ENCODE measurements at places on chromosomes 3 and 15.
A peak's percentile ranks its signal among the peaks of the same experiment; 100 is the strongest.

- DNase-seq = no peak
- H3K36me3 ChIP-seq = peaks cover 50% of the 10 kb centered on the region
- peak overlapping the region; percentile 79 for H3K4me3 ChIP-seq
- no peaks in the 10 kb centered on the region for H3K27me3 ChIP-seq
- peaks cover 10% of the 10 kb centered on the region for H3K4me1 ChIP-seq
Observed at GRCh38 chr3:16264174-16264707, 502 bp downstream of the DPH3 start.

- no peak for DNase-seq
- H3K27me3 ChIP-seq = no peaks in the 10 kb centered on the region
- H3K27ac ChIP-seq = no peak overlapping the region
- H3K4me1 ChIP-seq = peaks cover 9% of the 10 kb centered on the region
Observed at GRCh38 chr3:119553823-119554415, 5.5 kb downstream of the CD80 start.

GRCh38 chr15:30990446-30991254, 778 bp downstream of the MTMR10 start:
- H3K36me3 ChIP-seq = peaks cover 6% of the 10 kb centered on the region
- H3K4me3 ChIP-seq = peak overlapping the region; percentile 84
- no peak for DNase-seq
- no peaks in the 10 kb centered on the region for H3K27me3 ChIP-seq

DNA sequence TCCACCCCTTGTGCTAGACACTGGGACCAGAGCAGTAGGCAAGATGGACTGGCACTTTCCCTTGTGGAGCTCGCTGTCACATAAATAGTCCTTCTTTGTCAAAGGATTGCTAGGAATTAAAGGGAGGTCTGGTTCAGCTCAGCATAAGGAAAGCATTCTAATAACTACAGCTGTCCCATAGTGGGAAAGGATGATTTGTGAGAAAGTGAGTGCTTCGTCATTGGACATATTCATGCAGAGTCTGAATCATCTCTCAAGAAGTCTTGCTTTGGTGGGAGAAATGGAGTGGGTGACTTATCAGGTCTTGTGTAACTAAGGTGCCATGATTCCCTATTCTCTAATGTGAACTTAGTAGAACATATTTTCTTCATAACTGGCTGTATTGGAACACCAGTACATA, 14.7 kb downstream of the PPARG start:
- no peak for DNase-seq
- no peak overlapping the region for H3K27ac ChIP-seq
- H3K36me3 ChIP-seq = no peaks in the 10 kb centered on the region
- no peak overlapping the region for H3K4me3 ChIP-seq
- peaks cover 18% of the 10 kb centered on the region for H3K27me3 ChIP-seq

DNA sequence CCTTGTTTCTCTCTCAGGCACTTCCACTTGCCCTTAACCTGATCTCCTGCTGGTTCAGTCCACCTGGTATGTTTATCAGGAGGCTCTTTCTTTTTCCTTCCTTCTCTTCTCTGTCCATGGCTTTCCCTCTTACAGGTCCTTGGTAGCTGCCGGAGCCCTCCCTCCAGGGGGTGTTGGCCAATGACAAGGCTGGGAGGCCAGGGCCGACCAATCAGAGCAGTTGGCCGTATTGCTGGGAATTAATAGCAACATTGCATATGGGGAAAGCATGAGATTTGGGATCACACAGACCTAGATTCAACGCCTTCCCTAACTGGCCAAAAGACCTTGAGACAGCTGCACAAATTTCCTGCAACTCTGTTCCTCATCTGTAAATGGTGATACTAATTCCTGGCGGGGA, 62.4 kb downstream of the CEMIP start:
- no peaks in the 10 kb centered on the region for H3K36me3 ChIP-seq
- no peaks in the 10 kb centered on the region for H3K4me1 ChIP-seq
- H3K27me3 ChIP-seq = peaks cover 53% of the 10 kb centered on the region
- peak; percentile 71 for DNase-seq

- H3K4me3 ChIP-seq = no peak overlapping the region
- H3K36me3 ChIP-seq = no peaks in the 10 kb centered on the region
- peaks cover 77% of the 10 kb centered on the region for H3K4me1 ChIP-seq
- no peak for DNase-seq
Observed at GRCh38 chr3:13016083-13016720, 57.0 kb downstream of the IQSEC1 start.

DNA sequence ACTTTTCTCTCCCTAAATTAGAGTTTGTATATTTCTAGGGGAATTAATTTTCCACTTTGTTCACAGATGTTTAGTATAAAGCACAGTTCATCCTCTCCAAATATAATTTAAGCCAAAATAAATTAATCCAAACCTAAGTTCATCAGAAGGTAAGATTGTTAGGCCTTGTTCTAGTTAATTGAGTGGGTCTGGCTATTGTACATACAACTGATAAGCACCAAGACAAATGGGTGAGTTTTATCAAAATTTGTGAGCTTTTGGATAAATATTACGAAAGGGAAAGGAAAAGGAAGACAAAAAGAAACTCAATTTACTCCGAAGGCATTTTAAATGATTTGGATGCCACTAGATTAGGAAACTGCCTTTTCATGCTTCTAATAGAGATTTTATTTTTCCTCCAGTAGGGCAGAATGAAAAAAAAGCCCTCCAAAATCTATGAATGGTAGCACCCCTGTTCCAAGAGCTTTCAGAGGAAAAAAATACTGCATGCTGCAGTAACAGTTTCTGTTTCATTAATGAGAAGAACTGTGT, 304.0 kb downstream of the ZNF385D start:
- no peak overlapping the region for H3K27ac ChIP-seq
- no peaks in the 10 kb centered on the region for H3K36me3 ChIP-seq
- H3K4me1 ChIP-seq = no peaks in the 10 kb centered on the region
- no peak overlapping the region for H3K4me3 ChIP-seq
- no peaks in the 10 kb centered on the region for H3K27me3 ChIP-seq
- DNase-seq = no peak

- no peak overlapping the region for H3K4me3 ChIP-seq
- H3K27ac ChIP-seq = no peak overlapping the region
- no peaks in the 10 kb centered on the region for H3K36me3 ChIP-seq
- H3K27me3 ChIP-seq = peaks cover 3% of the 10 kb centered on the region
- no peak for DNase-seq
Observed at GRCh38 chr3:112333381-112334317, 693 bp downstream of the CD200 start.

DNA sequence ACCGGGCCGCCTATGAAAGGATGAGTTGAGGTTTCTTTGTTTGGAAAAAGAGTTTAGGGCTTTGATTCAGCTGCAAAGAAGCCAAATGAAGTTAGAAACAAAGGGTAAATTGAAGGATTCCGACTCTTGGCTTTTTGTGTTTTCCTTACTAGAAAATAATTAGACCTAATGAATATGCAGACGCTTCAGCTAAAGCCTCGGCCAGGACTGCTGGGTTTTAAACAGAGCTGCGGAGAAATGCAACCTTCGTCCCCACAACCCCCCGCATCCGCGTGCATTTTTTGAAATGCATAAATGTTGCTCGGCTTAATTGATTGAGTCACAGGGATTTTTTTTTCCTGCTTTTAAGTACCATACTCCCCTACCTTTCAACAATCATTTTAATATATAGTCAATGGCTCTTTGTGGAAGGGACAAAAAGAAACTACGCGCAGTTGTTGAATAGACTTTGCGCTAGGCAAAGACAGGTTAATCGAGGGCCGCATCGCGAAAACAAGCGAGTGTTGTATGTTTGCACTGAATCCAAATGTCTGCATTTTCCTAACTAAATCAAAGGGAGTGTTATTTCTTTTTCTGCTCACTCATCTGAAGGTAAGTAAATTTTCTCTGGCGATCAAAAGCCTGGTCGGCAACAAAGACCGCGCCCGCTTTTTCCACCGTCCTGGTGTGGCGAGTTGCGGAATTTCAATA, 1.3 kb upstream of the ZIC4 start:
- no peak overlapping the region for H3K27ac ChIP-seq
- no peaks in the 10 kb centered on the region for H3K36me3 ChIP-seq
- DNase-seq = no peak
- peaks cover 3% of the 10 kb centered on the region for H3K27me3 ChIP-seq
- no peak overlapping the region for H3K4me3 ChIP-seq
- no peaks in the 10 kb centered on the region for H3K4me1 ChIP-seq

DNA sequence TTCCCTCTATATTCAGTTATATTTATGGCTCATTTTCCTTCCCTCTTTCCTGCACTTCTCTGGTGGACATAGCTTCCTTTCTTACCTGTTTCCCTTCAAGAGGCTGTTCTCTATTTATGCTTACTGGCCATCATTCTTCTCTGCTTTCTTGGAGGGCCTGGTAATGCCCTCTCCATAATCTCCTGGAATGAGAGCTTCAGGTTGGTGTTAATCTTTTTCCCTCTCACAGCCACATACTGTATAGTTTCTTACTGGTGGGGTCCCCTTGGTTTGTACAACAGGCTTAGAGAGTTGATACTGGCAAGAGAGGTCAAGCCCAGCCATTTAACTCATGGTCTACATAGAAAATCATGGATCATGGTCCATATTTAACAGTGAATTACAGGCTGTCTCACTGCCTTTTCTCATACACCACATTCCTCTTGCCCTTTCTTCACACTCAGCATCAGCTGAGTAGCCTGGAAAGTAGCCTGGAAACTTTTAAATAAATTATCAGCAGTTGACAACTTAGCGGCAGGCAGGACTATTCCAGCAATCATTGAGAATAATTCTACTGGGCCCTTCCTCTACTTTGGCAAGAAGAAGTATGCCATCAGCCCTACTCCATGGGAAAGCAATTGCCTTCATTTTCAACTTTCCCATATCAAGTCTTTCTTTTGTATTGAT, 38.0 kb upstream of the DPH6 start:
- H3K27ac ChIP-seq = no peak overlapping the region
- DNase-seq = no peak
- H3K36me3 ChIP-seq = no peaks in the 10 kb centered on the region
- H3K4me3 ChIP-seq = no peak overlapping the region

DNA sequence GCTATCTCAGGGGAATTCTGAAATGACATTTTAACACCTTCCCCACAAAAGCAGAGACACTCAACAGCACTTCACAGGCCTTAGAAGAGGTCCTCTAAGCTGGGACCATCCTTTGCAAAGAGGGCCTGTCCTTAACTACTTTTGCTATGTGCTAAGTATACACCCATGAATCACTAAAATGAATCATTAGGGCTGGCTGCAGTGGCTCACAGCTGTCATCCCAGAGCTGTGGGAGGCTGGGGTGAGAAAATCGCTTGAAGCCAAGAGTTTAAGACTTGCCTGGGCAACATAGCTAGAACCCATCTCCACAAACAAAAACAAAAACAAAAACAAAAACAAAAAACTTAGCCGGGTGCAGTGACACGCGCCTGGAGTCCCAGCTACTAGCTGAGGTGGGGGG, 53.9 kb upstream of the MELTF start:
- peaks cover 17% of the 10 kb centered on the region for H3K36me3 ChIP-seq
- DNase-seq = no peak
- no peak overlapping the region for H3K4me3 ChIP-seq
- H3K27ac ChIP-seq = no peak overlapping the region

GRCh38 chr3:69738315-69738714, 949 bp upstream of the MITF start:
- DNase-seq = no peak
- H3K36me3 ChIP-seq = no peaks in the 10 kb centered on the region
- H3K27me3 ChIP-seq = no peaks in the 10 kb centered on the region
- peaks cover 5% of the 10 kb centered on the region for H3K4me1 ChIP-seq
- peak overlapping the region; percentile 72 for H3K27ac ChIP-seq
- peak overlapping the region; percentile 58 for H3K4me3 ChIP-seq

DNA sequence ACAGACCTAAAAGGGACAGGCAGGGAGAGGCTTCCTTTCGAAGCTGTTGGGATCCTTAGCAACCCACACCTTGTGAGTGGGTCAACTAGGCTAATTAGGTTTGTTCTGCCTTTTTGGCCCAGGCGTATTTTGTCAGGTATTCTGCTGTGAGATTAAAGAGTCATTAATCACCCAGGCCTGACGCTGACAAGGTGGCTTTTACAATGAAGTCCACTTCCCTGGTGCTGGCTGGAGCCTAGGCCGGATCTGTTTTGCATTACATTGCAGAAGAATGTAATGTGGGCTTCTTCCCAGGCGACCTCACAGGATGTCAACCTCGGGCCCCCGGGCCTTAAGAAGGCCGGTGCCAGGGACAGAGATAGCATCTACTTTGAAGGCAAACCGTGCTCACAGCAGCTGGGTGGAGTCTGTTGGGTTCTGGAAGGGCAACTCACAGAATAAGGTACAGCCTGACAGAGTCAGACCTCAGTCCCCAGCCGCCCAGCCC, 76.9 kb downstream of the HES1 start:
- no peak for DNase-seq
- H3K27ac ChIP-seq = no peak overlapping the region
- H3K4me1 ChIP-seq = peaks cover 12% of the 10 kb centered on the region
- no peak overlapping the region for H3K4me3 ChIP-seq
- no peaks in the 10 kb centered on the region for H3K27me3 ChIP-seq

GRCh38 chr3:60206206-60206605, 1045.0 kb downstream of the FHIT start:
- DNase-seq = no peak
- no peaks in the 10 kb centered on the region for H3K27me3 ChIP-seq
- H3K4me3 ChIP-seq = no peak overlapping the region

GRCh38 chr3:61331929-61332552, 80.8 kb upstream of the FHIT start:
- H3K4me1 ChIP-seq = no peaks in the 10 kb centered on the region
- DNase-seq = no peak
- no peaks in the 10 kb centered on the region for H3K27me3 ChIP-seq
- H3K4me3 ChIP-seq = no peak overlapping the region

DNA sequence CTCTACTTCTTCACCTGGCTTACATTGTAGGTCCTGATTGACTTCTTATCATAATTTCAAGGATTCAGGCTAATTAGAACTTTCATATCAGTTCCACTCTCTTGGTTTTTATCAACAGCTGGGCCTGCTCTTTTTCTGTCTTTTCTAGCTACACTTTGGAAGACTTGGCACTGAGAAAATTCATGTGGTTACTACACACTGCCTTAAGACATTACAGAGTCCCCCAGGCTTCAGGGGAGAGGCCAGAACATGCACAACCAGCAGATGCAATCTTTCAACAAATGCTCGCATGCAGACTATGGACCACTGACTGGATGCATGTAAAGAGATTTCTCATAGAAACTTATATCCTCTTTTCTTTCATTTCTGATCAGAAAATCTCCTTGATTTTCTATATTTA, 423.5 kb downstream of the TUSC7 start:
- no peaks in the 10 kb centered on the region for H3K4me1 ChIP-seq
- no peak overlapping the region for H3K4me3 ChIP-seq
- H3K36me3 ChIP-seq = no peaks in the 10 kb centered on the region
- no peak overlapping the region for H3K27ac ChIP-seq
- H3K27me3 ChIP-seq = no peaks in the 10 kb centered on the region
- no peak for DNase-seq

DNA sequence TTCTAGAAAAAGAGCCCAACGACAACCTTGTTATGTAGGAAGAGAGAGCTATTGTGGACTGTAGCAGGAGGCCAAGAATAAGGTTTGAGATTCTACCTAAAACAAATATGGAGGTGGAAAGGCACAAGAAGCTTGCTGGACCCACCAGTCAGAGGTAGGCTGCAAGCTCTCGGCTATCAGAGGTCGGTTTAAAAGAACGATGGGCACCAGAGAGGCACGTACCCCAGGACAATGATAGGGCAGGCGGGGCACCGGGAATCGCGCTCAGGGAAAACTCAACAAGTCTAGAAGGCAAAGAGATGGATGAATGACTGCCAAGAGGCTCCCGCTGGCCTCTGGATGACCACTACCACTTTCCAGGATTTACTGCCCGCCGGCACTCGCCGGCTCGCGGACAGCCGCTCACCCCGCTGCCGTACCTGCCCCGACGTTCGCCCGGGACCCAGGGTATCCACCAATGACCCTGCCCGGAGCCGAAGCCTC, 1.1 kb downstream of the HDGFL3 start:
- no peak for DNase-seq
- peaks cover 18% of the 10 kb centered on the region for H3K4me1 ChIP-seq
- H3K27ac ChIP-seq = peak overlapping the region; percentile 68
- no peaks in the 10 kb centered on the region for H3K36me3 ChIP-seq
- peak overlapping the region; percentile 69 for H3K4me3 ChIP-seq
- H3K27me3 ChIP-seq = peaks cover 2% of the 10 kb centered on the region
